ENCODE measurements at places on chromosomes 13 and 19.

GRCh38 chr19:36093146-36093662 lies 17.7 kb upstream of the OVOL3 start:
- DNase-seq = no peak

GRCh38 chr13:99585609-99586008 lies 84.3 kb downstream of the TM9SF2 start:
- DNase-seq = no peak

GRCh38 chr13:47875201-47875600 lies 125.9 kb downstream of the SUCLA2 start:
- no peak for DNase-seq

DNA sequence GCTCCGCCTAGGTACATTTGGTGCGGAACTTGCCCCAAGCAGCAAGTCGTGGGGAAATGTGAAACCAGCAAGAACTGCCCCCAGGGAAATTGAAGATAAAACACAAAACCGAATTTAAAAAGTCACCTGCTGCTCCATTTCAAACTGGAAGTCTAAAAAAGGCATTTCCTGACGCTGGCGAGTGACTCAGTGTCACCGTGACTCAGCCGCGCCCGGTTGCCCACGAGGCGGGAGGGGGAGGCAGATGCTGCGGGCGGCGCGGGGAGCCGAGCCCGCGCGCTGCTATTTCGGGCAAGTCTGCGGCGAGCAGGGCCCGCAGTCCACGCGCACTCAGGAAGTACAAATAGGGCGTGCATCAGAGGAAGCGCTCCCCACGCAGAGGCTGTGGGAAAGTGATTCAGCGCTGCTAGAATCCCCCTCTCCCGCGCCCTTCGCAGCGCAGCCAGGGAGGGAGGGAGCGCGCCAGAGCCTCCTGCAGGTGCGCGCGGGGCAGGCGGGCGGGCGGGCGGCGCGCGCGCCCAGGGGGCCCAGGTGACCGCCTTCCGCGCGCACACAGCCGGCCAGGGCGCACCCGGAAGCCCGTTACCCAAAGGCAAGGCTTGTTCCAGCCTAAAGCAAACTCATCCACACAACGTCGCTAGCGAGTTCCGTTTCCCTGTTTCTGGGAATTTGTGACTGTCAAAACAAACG lies 168.8 kb downstream of the COL4A1 start:
- DNase-seq = peak; percentile 82

DNA sequence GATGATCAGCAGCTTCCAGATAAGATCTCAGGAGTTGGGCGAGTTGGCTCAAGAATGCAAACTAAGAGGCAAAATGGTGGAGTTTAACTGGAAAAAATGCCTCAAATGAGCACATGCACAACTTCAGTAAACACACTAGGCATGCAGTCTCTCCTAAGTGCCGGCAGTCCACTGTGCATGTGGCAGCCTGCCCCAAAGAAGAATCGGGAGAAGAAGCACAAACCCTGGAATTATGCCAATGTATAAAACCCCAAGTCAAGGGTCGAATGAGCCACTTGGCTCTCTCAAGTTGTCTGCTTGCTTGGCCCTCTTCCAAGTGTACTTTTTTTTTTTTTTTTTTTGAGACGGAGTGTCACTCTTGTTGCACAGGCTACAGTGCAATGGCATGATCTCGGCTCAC lies 53.3 kb upstream of the SLITRK1 start:
- no peak for DNase-seq

DNA sequence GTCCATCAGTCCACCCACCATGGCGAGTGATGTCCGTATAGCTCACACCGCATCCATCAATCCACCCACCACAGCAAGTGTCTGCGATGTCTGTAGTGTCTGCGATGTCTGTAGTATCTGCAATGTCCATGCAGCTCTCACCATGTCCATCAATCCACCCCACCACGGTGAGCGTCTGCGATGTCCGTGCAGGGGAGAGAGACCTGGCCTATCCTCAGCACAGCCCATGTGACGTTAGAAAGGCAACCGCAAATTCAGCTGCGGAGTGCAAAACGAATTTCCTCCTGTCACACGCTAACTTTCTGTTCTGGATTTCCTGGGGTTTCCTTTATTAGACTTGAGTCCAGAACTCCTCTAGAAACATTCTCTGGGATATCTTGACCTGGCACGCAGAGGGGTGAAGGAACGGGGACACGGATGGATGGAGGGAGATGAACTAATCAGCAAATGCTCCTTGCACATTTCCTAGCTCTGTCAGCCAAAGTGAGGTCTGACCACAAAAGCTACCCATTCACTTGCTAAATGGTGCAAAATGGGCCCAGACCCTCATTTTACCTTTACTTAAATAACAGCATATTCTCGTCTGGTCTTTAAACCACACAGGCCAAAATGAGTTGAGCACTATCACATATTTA lies 18.3 kb downstream of the RASA3 start:
- DNase-seq = no peak

- DNase-seq = no peak
Observed at GRCh38 chr19:2584002-2584401, 108.1 kb downstream of the GADD45B start.

DNA sequence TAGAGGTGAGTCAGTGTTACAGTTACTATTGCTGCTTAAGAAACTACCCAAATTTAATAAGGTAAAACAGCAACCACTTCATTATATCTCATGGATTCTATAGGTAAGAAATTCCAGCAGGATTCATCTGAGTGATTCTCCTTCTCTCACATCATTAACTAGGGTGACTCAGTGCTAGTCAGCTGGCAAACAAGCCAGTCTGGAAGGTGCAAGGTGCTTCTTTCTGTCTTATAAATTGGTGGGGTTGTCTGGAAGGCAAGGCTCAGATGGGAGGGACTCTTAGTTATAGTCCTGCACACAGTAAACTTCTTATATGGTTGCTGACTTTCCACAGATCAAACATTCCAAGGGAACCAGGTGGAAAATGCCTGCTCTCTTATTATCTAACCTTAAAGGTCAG lies 484.5 kb downstream of the GPC5 start:
- no peak for DNase-seq

All from MM.1S (cell line).